Amniotic stem cell (primary cell): ENCODE measurements at places on chromosomes 1 and 21.

DNA sequence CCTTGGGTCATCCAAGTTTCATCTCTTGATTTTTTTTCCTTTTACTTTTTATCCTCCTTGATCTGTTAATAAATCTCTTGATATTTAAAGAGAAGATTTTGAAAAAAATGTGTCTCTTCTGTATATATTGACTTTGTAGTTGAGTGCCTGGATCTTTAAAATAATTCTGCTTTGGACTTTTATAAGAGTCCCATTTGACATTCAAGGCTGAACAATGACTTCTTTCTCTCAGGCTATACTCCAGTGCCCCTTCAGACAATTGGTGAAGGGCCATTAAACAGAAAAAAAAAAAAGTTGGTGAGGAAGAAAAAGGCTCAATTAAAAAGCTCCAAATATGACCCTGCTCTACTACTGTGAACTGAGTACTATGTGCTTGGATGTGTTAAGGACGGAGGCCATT is 40.9 kb upstream of the CITED4 start:
- no peak for DNase-seq

DNA sequence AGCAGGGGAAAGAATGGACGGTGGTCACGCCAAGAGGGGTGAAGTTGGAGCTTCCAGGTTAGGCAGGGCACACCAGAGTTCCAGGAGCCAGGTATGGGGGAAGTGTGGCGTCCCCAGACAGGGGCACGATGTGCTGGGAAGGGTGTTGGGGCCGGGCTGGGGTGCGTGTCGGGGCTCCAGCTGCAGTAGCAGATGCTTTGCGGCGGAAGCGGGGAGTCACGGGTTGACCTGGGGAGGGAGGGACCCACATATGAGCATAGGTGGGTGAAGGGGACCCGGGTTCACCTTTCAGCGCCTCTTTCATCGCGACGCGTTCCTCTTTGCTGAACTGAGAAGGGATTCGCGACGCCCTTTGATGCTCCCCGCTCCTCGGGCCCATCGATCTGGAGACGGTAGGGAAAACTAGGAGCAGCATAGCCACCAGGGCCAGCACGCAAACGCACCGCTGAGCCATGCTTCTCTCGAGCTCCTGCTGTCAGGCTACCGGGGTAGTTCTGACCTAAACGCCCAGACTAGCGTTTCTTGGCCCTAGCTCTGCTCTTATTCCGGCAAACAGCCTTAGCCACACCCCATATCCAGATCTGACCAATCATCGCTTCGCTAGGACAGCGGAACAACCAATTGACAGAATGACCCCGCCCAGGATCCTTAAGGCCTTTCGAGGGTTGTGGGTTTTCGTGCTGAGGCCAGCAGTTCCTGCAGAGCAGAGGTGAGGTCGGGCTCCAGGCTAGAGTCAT is at the start of gene PM20D1:
PM20D1 (minus strand) TSS at position 514 of the 737 bp plus-strand sequence; CDS start at position 454, 60 bp downstream.
- peak; percentile 9 for DNase-seq

- no peak for DNase-seq
Measured at GRCh38 chr1:117169871-117170596, 40.7 kb downstream of the VTCN1 start.

DNA sequence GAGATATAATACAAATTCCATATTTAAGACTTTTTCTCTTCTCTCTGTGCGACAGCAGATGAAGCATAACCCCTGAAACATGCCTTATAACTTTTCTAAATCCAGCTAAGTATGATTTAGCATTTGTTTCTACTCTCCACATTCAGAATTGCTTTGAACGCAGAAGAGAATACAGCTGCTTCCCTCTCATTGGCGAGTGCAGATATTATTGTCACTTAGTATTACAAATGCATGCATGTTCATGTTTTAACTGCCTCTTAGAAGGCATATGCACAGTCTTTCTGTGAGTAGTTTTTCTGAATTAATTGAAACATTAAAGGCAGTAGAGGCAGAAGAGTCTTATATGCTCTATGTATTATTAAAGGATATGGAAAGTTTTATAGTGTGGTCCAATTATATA is 217.1 kb downstream of the ZP4 start:
- DNase-seq = no peak

GRCh38 chr1:58709540-58710175 is 9.8 kb upstream of the MYSM1 start:
- DNase-seq = no peak

- DNase-seq = no peak
Measured at GRCh38 chr1:57124768-57125446, 159.1 kb upstream of the C8B start.

DNA sequence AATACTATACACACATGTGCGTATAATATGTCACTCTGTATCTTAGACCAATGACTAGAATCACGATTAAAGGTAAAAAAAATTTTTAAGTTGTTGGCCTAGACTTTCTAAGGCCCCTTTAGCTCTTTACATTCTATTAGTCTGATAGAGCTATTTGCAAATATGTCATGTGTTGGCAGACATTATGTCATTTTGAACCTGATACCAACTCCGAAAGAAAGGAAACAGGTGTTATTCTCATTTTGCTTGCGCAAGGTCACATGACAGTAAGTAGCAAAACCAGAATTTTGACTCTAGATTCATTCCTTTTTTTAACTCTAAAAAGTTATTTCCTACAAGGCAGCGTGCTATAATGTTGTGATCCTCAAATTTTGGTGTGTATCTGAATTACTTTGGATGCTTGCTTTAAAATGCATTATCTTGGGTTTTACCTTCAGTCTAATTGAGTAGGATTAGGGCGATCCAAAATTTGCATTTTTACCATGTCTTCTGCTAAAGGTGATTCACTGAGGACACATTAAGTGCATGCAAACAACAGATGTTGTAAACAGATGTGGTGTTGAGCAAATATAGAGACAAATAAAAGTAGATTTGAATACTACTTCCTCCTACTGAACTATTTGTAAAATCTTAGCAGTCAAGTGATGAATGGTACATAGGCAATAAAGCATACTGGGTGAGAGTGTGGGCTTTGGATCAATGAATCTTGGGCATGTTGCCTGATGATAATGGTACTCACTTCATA is 63.5 kb upstream of the KIAA1614 start:
- no peak for DNase-seq

DNA sequence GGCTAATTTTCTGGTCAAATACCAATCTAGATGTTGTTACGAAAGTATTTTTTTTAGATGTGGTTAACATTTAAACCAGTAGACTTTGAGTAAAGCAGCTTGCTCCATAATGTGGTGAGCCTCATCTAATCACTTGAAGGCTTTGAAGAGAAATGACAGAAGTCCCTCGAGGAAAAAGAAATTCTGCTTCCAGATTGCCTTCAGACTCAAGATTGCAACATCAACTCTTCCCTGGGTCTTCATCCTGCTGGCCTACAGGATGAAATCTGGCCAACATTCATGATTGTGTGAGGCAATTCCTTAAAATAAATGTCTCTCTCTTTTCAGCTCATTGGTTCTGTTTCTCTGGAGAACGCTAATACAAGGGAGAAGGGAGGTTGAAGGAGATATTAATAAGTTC is 32.5 kb upstream of the SSX2IP start:
- DNase-seq = no peak

DNA sequence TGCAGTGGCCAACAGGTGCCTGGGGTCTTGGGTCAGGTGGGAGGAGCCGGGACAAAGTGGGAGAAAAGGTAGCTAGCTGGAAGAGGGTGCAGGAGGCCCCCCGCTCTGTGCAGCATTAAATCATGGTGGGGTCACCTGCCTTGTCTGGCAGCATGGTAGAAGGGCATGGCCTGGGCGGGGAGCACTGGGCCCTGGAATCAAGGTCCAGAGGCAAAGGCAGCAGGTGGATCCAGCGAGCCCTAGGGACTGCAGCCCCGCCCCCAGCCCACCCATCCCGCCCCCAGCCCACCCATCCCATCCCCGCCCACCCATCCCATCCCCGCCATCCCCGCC is 16.7 kb upstream of the TTLL10 start:
- no peak for DNase-seq

DNA sequence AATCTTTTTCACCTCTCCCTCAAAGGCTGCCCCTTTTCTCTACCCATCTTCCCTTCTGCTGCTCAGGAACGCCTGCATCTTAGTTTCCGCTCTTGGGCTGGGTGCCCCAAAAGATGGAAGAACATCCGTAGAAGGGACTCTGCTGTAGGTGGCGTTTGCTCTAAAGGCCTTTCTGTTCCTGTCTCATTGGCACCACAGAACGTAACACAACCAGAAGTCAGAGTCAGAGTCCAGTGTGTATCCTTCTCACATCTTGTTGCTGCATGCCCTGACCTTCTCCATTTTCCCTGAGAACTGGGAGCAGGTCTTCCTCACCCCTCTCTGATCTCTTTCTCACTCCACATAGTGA is 103.3 kb downstream of the RNF220 start:
- no peak for DNase-seq

- no peak for DNase-seq
Measured at GRCh38 chr1:234603221-234604204, 6.5 kb downstream of the IRF2BP2 start.

DNA sequence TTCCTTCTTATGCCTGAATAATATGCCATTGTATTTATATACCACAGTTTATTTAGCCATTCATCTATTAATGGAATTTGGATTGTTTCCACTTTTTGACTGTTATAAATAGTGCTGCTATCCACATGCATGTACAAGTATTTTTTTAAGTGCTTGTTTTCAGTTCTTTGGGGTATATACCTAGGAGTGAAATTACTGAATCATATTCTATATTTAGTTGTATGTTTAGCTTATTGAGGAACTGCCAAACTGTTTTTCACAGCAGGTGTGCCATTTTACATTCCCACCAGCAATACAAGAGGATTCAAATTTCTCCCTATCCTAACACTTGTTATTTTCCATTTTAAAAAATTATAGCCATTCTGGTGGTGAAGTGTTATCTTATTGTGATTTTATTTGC is 7.6 kb upstream of the HJV start:
- no peak for DNase-seq

GRCh38 chr21:42075686-42076471 is 4.8 kb downstream of the UMODL1 start:
- DNase-seq = no peak

- DNase-seq = no peak
Measured at GRCh38 chr1:19467199-19468187, 17.8 kb downstream of the CAPZB start.

GRCh38 chr1:37393173-37394120 is 80.9 kb upstream of the ZC3H12A start:
- no peak for DNase-seq

GRCh38 chr1:205512059-205513045 is 7.9 kb downstream of the CDK18 start:
- DNase-seq = no peak

DNA sequence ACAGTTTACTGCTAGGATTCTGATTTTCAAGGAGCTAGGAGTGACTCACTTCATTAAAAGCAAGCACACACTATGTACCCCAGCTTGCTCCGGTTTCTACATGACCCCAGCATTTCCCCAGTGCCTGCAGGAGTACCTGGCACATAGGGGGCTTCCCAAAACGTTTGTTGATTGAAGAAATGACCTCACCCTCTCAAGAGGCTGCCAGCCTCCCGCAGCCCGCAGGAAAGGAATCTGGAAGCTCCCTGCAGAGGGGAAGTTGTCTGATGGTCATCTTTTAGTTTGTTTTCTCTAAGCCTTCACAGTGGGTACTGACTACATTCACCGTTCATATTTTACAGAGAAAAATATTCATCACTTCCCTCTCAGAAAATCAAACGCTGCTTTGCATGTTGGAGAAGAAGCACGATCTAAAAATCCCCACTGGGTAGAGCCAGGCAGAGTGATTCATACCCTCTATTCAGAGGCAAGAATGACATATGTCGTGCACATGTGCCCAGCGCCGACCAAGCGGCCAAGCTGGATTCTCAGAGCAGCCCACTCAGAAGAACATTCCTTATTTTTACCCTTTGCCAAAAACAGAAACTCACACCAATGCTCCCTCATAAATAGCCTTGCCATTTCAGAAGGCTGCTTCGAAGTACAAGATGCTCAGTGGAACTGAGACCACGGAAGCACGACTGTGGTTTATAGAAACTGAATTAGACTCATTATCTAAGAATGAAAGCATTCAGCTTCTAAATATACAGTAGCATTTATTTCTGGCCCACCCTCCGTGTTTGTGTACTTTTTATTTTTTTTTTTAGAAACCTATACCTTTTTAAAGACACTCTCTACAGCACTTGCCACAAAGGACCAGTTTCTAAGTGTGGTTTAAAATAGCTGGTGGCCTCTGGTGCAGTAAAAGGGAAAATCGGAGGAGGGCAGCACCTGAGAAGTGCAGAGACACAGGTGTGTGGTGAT is 143.2 kb downstream of the MIS18A start:
- DNase-seq = no peak

DNA sequence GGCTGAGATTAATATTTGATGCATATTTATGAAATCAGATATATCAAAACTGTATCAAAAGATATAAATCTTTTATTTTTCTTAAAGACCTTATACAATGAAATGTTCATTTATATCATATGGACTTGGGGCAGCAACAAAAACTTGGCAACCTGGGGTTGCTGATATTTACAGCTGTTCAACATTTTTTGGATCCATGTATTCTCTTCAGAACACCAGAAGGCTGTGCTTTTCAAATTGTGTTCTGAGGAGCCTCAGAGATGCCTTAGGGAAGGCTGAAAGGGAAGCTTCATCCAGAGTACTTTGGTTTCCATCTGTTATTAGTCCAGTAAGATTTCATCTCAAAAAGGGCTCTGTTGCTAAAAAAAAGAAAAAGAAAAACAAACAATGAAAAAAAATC is 94.8 kb downstream of the DISC1 start:
- no peak for DNase-seq

GRCh38 chr1:226602186-226603021 is 53.8 kb downstream of the STUM start:
- DNase-seq = no peak

DNA sequence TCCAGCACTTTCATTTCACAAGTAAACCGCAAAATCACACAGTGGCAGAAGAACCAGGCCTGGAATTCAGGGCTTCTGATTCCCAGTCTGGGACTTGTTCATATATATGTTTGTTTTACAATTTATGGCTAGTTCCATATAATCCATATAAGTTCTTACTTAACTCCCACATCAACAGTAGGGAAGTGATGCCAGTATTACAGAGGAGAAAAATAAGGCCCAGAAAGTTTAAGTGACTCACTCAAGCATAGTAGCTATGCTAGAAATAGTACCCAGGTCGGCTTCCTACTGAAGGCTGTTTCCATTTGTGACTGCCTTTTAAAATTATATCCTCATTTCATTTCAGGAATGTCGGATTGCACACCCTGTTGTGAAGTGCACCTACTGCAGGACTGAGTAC is 1.4 kb downstream of the FAM76A start:
- no peak for DNase-seq

DNA sequence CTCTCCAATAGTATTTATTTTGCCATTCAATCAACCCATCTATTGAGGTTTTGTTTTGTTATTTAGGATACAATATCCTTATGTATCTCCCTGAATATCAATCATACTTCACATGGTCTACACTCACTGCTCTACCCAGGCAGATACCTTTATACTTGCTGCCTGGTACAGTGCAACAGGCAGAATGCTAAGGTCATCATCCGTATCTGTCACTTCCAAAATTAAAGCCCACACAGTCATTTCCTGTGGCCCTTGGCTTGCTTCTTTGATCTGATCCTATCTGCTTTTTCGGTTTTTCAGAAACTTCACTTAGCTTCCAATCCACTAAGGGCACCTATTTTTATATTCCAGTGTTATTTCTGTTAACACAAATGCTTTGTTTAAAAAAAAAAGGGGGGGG is 22.3 kb upstream of the ZZZ3 start:
- no peak for DNase-seq

GRCh38 chr1:234154320-234155251 is 218.7 kb upstream of the COA6 start:
- DNase-seq = peak; percentile 61

GRCh38 chr1:84164567-84165021 is 20.5 kb downstream of the PRKACB start:
- DNase-seq = no peak
